ENCODE measurements at places on chromosomes 13 and 19. TPM values are rescaled to one million over a fixed set of nuclear protein-coding genes. Genes with fewer than 3 reads are reported as not detected.
A peak's percentile ranks its signal among the peaks of the same experiment; 100 is the strongest.

- DNase-seq, result no peak
Observed at GRCh38 chr13:98175823-98176222, 1.2 kb downstream of the RNF113B start.

The ZNF135 gene
- 0.41 TPM for total RNA-seq

The POLR2E gene
- total RNA-seq, result 76.0 TPM

The POMP gene
- 23.0 TPM for total RNA-seq

DNA sequence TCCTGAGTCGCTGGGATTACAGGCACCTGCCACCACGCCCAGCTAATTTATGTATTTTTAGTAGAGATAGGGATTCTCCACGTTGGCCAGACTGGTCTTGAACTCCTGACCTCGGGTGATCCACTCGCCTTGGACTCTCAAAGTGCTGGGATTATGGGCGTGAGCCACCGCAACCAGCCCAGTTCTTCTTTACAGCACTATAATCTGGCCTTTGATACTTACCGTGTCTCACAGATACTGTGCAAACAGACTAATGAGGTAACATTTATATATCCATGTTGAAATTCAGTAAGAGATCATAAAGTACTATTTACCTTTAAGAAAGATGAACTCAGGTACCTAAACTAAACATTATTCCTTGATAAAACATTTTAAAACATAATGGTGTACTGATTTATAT, 121.8 kb upstream of the PRR20A start:
- no peak for DNase-seq

DNA sequence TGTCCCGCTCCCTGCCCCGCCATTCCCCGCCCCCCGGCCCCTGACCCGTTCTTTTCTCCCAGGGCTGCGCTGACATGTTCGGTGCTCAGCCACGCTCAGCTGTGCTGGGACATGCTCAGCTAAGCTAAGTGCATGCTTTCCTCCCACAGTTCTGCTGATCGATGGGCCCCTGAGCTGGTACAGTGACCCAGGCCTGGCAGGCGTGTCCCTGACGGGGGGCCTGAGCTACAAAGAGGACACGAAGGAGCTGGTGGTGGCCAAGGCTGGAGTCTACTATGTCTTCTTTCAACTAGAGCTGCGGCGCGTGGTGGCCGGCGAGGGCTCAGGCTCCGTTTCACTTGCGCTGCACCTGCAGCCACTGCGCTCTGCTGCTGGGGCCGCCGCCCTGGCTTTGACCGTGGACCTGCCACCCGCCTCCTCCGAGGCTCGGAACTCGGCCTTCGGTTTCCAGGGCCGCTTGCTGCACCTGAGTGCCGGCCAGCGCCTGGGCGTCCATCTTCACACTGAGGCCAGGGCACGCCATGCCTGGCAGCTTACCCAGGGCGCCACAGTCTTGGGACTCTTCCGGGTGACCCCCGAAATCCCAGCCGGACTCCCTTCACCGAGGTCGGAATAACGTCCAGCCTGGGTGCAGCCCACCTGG, 3.7 kb downstream of the TNFSF9 start:
- DNase-seq, result no peak

DNA sequence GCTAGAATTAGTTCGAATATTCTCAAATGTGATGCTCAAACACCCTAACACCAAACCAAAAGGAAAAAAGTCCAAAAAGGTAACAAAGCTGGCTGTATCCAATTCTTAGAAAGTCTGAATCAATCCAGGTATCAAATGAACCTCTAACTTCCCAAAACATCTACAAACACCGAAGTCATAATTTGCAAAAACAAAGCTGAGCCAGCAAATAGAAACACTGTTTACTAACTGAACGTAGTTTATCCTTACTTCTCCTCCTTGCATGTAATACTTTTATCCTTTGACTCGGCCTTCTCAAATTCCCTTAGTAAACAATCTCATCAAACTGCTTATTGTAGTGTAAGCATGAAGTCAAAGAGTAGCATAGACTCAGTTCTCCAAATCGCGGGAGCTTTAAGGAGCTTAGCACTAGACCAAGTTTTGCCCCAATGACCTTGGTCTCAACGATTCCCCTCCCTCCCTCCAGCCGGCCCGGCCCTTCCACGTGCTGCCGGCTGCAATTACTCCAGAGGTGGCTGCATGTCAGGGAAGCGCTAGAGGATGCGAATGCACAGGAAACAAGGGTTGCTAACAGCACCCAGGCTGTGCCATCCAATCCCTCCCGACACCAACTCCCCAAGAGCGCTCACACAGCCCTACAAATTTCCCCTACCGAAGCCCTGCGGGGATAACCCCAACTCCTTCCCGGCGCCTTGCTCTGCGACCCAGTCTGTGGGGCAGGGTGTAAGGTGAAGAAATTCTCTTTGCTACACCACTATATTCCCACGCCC, 693 bp downstream of the XPO4 start:
- no peak for DNase-seq

GRCh38 chr13:109389892-109390345, 396.5 kb downstream of the IRS2 start:
- no peak for DNase-seq

The SIRT6 gene
- 27.0 TPM for total RNA-seq

- DNase-seq, result no peak
Observed at GRCh38 chr19:6273701-6274601, 5.8 kb downstream of the MLLT1 start.

- no peak for DNase-seq
Observed at GRCh38 chr13:48910686-48911085, 65.0 kb upstream of the FNDC3A start.

DNA sequence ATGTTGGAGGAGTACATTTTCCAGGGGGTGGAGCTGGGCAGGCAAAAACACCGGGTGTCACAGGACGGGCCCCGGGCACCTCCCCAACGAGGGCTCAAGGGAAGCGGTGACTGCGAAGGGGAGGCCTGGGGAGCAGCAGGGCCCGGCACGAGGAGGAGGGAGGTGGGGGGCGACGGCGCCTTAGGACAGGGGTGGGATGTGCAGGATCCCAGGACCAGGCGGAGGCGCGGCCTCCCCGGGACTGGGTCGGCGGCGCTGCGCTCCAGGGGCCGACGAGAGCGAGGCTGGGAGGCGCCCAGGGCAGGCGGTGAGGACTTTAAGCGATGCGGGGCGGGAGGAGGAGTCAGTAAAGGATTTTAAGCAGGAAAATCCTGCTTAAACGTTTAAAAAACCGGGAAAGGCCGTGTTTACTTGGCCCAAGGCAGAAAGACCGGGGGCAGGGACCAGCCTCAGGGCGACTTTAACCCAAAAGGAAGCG, 427 bp downstream of the ZNF160 start:
- DNase-seq, result peak; percentile 59

The ATCAY gene
- not detected for total RNA-seq

DNA sequence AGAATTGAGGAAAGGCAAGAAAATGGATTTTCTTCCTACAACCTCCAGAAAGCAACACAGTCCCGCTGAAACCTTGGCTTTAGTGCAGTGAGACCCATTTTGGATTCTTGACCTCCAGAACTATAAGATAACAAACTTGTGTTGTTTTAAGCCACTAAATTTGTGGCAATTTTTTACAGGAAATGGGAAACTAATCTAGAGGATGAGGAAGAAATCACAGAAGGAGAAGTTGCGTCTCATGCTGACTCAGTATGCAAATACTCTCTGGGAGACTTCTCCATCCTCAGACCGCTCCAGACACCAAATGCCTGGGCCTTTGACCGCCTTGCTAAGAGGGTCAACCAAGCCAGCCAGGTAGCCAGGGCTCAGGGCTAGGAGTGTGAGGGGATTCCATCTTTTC, 13.1 kb upstream of the CEACAM16 start:
- DNase-seq, result no peak

DNA sequence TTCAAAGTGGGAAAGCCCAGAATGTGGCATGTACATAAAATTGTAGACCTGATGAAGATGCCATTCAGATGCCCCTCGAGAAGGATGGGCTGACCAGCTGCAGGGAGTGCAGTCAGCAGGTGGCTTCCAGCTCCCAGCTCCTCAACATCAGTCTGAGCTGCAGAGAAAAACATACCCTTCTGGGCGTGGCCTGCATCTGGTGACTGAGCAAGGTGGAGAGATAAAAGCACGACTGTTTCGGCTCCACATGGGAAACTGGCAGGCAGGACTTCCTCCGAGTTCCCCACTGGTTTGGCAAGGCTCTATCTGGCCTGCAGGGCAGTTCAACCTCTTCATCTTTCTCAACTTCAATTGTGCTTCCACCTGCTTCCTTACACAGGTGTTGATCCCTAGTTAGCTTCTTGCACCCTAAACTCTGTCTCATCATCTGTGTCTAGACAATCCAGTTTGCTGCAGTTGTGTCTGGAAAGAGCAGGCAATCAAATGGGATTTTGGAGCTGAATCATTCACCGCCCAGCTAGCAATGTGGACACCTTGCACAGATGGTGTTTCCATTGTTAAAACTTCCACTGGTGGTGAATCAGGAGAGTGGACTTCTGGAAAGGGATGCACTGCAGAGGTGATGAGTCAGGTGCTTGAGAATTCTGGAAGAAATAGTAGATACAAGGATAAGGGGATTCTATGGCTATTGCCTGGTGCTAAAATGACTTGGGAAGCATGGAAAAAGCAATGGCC, 56.8 kb downstream of the POLR1D start:
- no peak for DNase-seq

DNA sequence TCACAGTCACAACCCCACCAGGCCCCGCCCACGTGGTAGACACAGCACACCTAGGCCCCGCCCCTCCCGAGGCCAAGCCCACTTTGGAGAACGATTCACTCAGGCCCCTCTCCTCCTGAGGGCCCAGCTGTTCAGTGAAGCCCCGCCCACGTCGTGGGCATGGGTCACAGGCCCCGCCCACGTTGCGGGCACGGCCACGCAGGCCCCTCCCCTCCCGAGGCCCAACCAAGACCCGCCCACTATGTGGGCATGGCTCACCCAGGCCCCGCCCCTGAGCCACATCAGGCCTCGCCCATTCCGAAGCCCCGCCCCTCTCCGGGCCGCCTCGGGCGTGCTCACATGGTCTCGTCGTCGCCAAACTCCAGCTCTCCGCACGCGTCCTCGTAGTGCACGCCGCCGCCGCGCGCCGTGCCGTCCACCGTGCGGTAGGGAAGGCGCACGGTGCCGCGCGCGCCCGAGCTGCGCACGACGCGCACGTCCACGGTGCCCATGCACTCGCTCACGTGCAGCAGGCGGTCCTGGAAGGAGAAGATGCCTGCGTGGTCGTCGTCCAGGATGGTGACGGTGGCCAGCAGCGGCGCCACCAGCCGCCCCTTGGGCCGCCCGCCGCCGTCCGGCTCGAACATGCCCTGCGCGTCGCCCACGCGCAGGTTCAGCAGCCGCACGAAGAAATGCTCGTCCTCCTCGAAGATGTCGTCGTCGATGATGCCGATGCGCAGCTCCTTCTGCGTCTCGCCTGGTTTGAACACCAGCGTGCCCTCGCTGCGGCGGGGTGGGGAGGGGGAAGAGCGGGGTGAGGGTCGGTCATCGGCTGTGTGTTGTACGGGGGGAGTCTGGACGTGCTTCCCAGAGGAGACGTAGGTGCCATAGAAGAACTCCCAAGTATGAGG, 24.0 kb downstream of the SLC8A2 start:
- peak; percentile 52 for DNase-seq

GRCh38 chr13:80256352-80256932, 84.5 kb downstream of the SPRY2 start:
- DNase-seq, result no peak

DNA sequence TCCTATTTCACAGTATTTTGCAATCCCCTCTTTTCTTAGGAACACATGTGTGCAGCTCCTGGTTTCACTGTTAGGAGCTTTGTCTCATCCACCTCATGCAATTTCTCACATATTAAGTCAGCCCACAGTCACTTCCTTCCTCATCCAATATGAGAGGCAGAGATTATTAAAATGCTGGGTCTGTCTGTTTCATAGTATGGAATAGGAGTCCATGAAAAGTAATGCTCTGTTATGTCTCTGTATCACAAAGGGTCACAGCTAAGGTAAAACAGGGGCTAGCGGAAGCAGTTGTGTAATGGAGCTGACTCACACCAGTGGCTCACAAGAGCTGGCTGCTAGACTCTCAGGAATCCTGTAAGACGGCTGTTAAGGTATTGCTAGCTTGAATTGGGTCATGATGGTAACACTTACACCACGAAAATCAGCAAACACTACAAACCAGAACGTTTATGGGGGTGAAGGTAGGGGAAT, 216.5 kb downstream of the EFNB2 start:
- no peak for DNase-seq

The LIG4 gene
- 11.1 TPM for total RNA-seq

The SRRM5 gene
- 0.99 TPM for total RNA-seq

DNA sequence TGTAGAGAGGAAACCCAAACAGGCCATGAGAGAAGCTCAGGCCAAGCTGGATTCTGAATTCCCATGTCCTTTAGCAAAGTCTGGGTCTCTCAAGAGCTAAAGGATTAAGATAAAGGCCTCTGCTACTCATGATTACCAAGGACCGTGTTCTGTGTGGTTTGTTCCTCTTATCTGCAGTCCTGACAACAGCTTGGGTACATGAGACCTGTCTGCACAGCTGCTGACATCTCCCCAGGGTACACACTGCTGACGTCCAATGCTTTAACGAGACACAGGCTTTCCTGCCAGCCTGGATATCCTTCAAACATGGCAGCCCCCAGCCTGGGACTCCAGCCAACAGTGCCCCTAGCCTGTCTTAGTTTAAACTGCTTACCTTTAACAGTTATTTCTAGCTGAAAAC, 211.0 kb downstream of the SLC7A1 start:
- DNase-seq, result no peak

GRCh38 chr19:40369797-40370196, 20.2 kb downstream of the HIPK4 start:
- DNase-seq, result no peak

DNA sequence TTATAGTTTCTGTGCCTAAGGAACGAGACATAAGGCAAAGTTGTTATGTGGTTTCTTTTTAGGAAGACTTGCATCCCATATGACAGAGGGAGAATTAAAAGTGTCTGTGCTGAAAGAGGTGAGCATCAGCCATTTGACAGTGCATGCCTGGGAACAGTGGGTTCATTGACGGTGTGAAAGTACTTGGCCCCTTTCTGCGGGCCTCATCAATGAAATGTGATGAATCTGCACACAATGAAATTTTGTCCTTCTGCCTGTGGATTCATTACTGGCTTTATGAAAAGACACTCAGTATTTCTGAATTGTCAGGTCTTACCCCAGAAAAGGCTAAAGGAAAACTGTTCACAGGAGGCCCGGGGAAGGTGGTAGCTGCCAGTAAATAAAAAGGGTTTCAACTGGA, 295.8 kb downstream of the FOXO1 start:
- no peak for DNase-seq

GRCh38 chr13:110391273-110391672, 84.2 kb downstream of the COL4A2 start:
- no peak for DNase-seq

The MADCAM1 gene
- 1.9 TPM for total RNA-seq

- DNase-seq, result no peak
Observed at GRCh38 chr19:13057147-13057572, 45.5 kb downstream of the LYL1 start.

- no peak for DNase-seq
Observed at GRCh38 chr19:33252971-33253370, 27.3 kb upstream of the SLC7A10 start.

DNA sequence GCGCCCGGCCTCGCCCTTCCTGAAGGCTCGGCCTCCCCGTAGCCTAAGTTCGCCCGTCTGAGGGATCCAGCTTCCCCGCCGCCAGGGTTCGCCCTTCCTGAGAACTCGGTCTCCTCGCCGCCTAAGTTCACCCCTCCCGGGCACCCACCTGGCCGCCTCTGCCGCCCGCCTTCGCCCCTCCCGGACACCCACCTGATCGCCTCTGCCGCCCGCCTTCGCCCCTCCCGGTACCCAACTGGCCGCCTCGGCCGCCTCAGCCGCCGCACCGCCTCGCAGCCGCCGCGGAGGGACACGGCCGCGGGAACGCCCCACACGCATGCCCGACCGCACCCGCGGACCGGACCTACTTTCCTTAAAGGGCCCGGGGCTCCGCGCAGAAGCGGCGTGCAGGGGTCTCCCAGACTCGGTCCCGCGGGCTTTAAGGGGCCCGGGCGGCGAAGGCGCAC, at the start of gene MOB3A:
MOB3A (minus strand) TSS at position 293 of the 446 bp plus-strand sequence. CDS start 17,766 bp downstream, outside the sequence.
- DNase-seq, result peak; percentile 95

The RNF17 gene
- not detected for total RNA-seq

Measured in CD4-positive, alpha-beta memory T cell (primary cell).